OCI-LY7 (cell line): ENCODE measurements at places on chromosomes 7 and 10.

DNA sequence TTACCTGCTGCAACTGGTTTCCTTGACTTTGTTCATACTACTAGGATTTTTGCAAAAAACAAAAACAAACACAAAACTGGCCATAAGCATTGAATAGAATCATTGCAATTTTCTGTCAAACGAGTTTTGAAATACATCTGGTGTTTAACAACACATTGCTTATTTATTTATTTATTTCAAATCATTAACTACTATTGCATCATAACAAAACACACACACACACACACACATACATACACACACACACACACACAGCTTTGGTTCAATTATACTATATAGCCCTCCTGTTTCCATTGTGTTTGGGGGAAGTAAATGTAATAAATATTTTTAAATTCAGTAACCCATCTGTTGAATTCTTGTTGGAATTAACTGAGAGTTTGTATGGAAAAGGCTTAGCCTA is 43.8 kb downstream of the NRG3 start:
- no peak for DNase-seq

DNA sequence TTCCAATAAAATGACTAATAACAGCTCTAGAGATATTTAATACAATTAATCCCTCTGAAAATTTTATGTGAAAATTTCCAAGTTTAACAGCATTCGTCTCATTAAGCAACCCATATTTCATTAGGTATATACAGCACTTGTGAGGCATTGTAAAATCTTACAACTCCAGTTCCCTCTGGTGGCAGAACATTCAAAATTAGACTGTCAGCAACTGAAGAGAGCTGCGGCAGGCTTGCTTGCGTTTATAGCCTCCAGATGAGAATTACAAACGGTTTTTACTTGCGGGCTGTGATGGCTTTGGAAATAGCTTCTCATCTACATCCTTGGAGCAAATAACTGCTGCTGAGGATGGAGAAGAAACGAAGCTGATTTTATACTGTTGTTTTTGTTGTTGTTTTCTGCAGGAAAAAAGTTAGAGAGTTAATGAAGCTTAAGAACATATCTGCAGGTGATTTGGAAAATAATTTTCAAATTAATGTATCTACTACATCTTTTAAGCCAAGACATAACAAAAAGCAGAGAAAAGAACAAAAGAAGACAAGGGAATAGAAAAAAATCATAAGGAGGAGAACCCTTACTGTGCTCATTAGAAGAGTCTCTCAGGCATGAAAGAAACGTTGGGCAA is 171.3 kb downstream of the MAGI2 start:
- DNase-seq = no peak

DNA sequence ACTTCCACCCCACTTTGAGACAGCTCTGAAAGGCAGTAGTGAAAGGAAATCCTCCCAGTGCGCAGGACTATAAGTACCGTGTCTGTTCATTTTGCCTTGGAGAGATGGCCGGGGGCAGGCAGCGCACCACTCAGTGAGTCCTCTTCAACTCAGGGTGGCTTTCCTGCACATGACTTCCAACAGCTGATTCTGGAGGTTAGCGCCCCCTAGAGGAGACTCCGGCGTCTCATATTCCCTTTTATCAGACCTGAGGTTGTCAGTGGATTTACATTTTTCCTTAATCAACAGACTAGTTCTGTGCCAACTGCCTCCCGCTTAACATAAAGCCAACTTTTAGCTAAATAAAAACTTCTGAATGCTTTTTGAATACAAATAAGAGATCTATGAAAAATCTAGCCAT is 101.0 kb downstream of the HERPUD2 start:
- DNase-seq = peak; percentile 28

DNA sequence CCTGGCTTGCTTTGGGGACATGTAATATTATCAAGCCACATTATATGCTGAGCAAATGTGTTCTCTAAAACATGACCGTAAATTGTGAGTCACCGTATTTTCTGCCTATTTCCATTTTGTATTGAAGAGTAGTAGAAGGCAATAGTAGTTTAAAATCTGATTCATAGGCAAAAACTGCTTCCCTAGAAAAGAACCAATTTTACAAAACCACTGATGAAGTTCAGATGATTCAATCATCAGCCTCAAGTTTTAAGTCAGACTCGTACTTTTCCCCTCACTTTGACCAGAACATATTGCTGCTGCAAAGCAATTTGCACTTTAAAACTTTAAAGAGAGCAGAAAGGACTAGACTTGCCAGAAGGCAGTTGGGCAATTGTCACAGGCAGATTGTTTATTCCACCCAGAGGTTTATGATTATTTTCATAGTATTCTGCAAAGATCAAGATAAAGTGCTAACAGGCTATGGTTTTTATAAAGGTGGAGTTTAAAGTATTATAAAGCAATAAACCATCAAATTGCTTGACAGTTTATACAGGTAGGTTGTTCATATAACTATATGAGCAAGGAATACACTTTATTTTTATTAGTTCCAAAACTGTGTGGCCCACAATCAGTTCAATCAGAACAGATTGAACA is 168.2 kb downstream of the ETV1 start:
- no peak for DNase-seq

GRCh38 chr7:24401628-24402593 is 117.9 kb downstream of the NPY start:
- DNase-seq = peak; percentile 49

DNA sequence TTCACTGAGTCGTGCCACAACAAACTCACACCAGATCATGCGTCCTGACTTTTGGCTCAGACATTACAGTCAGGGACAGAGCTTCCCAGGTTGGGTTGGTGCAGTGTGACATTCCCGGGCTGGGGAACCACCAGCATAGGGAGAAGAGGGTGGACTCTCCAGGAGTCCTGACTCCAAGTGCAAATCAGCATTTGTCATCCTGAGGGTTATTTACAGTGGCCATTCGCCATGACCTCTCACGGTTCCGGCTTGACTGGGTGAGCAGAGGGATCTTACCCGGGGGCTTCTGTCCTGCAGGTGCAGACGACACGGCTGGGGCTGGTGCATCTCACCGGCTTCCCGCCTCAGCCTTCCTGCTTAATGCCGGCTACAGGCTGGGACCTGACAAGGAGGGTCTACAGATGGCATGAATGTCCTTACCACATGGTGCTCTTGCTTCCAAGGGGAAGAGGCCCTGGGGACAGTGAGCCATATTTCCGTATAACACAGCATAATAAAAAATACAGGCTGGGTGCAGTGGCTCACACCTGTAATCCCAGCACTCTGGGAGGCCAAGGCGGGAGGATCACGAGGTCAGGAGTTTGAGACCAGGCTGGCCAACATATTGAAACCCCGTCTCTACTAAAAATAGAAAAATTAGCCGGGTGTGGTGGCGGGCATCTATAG is 12.5 kb upstream of the INTS1 start:
- no peak for DNase-seq

DNA sequence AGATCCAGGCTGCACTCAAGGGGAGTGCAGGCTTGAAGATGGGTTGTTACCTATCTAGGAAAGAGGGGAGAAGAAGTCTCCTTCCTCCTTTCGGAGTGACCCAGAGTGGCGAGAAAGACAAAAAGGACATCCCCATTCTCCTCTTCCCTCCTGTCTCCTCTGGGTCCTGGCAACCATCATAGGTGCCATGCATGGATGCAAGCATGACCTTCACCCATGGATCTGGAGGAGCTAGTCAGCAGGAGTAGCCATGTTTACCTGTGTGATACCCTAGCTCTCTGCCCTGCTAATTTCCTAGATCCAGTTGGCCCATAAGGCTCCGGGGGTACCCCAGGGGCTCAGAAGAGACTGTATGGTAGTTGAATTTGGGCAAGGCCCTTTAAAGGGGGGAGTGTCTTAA is 17.2 kb upstream of the CROT start:
- peak; percentile 62 for DNase-seq

DNA sequence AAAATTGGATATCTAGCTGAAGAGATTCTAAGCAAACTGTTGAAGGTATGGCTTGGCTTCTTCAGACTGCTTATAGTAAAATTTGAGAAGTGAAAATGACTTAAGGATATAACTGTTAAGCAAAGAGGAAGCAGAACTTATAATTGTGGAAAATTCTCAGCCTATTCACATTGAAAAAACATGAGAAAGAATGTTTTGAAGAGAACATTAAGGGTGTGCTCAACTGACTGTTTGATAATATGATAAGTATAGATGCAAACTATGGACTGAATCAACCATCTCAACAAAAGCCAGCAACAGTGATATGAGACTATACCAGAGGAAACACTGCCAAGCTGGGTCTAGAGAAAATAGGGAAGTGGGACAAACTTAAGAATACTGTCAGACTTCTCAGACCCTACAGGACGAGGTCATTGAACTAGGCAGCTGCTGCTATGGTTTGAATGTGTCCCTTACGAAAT is 133.1 kb upstream of the PPP1R3A start:
- peak; percentile 60 for DNase-seq

- peak; percentile 16 for DNase-seq
Measured at GRCh38 chr7:116591202-116592040, 66.6 kb downstream of the CAV1 start.

GRCh38 chr10:118108194-118109026 is 61.7 kb upstream of the RAB11FIP2 start:
- no peak for DNase-seq

GRCh38 chr10:84205853-84206525 is 11.7 kb downstream of the CDHR1 start:
- DNase-seq = no peak

- DNase-seq = no peak
Measured at GRCh38 chr7:18475488-18475887, 20.1 kb upstream of the HDAC9 start.

DNA sequence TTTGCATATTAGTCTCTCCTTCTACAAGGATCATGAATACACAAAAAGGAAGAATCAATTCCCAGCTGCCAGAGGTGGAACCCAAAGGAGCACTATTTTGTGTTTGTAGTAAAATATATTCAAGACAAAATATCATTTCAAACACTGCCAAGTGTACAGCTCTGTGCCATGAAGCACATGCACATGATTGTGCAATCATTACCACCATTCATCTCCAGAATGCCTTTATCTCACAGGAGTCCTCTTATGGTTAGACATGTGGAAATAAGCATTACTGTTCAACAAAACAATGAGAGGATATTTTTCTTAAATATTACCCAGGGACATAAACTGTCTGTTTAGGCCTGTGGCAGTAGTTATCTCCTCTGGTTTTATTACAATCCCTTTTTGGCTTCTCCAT is 151.4 kb upstream of the PPP1R3A start:
- no peak for DNase-seq

DNA sequence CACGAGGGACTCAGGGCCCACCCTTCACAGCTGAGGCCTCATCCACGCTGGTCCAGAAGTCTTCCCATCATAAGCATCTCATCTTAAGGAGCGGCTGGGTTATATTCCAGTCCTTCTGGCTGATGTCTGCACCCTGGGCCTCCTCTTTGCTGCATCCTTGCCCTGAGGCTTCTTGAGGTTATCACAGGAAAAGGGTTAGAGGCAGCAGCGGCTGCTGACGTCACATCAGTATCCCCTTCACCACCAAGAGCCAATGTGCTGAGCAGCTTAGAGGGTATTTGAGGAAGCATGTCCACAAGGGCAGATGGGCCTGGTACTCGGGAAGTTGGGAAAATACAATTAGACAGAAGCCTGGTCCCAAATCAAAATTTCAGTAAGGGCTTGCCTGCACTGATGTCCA is 125.1 kb downstream of the PLXNA4 start:
- DNase-seq = no peak

DNA sequence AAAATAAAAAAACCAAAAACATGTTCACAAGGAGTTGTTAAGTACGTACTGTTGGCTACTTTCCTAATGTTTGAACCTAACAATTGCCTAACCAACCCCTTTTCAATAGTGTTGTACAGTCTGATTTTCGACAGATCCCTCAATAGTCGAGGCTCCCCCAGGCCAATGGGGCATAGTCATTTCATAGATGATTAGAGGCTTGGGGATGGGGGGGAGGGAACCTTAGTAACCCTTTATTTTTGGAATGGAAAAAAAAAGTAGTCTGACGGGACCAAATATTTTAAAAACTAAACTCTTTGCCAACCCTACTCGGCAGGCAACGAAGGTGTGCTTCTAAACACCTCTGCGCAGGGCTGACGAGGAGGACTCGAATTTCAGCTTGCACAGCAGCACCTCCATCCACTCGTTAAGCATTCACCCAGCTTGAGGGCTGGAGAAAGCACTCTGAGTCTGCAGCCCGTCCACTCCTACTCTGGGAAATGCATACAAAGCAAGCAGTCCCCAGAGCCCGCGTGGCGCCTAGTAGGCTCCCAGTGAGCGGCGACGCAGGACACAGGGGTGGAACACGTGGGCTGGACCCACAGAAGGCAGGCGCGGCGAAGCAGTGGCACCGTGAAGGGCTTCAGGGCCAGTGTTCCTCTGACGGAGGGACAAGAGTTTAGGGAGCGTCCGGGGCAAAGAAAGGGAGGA is 899 bp downstream of the PUS7 start:
- peak; percentile 51 for DNase-seq

- no peak for DNase-seq
Measured at GRCh38 chr10:47190802-47191450, 109.1 kb upstream of the GDF10 start.

- no peak for DNase-seq
Measured at GRCh38 chr7:12130609-12131008, 80.5 kb upstream of the TMEM106B start.

- DNase-seq = no peak
Measured at GRCh38 chr7:27917119-27917518, 177.2 kb downstream of the TAX1BP1 start.

GRCh38 chr10:27341001-27341400 is 100.4 kb upstream of the ACBD5 start:
- DNase-seq = no peak

- no peak for DNase-seq
Measured at GRCh38 chr7:95609277-95609971, 13.1 kb upstream of the PDK4 start.

DNA sequence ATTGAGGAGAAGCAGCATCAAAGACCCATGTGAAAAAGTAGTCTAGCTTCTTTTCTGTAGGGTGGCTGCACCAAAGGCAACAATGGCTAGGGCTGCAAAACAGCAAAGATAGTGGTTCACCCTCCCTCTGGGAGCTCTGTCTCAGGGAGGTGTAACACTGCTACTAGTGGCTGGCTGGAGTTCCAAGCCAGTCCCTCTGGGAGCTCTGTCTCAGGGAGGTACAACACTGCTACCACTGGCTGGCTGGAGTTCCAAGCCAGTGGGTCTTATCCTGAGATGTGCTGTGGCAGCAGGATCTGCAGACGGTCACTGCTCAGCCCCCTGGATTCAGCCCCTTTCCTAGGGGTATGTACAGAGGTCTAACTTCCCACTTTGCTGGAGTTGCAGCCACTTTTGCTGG is 37.9 kb upstream of the TMEM140 start:
- no peak for DNase-seq

GRCh38 chr7:151384352-151384697 is 25.5 kb downstream of the WDR86 start:
- DNase-seq = no peak

- no peak for DNase-seq
Measured at GRCh38 chr7:25118048-25118753, 6.9 kb downstream of the CYCS start.

- DNase-seq = peak; percentile 34
Measured at GRCh38 chr7:82729172-82730030, 285.8 kb upstream of the CACNA2D1 start.
